ENCODE measurements at places on chromosomes 6 and 20.
A peak's percentile ranks its signal among the peaks of the same experiment; 100 is the strongest.

GRCh38 chr20:32150291-32150848 is 40.9 kb downstream of the TM9SF4 start:
- DNase-seq: no peak

GRCh38 chr6:87139236-87139635 is 16.1 kb upstream of the ZNF292 start:
- no peak for DNase-seq

GRCh38 chr6:45076217-45076930 is 251.8 kb upstream of the RUNX2 start:
- no peak for DNase-seq

GRCh38 chr6:44624226-44624625 is 236.7 kb downstream of the CDC5L start:
- DNase-seq: no peak

GRCh38 chr6:64280569-64280968 is 645.0 kb downstream of the PHF3 start:
- no peak for DNase-seq

DNA sequence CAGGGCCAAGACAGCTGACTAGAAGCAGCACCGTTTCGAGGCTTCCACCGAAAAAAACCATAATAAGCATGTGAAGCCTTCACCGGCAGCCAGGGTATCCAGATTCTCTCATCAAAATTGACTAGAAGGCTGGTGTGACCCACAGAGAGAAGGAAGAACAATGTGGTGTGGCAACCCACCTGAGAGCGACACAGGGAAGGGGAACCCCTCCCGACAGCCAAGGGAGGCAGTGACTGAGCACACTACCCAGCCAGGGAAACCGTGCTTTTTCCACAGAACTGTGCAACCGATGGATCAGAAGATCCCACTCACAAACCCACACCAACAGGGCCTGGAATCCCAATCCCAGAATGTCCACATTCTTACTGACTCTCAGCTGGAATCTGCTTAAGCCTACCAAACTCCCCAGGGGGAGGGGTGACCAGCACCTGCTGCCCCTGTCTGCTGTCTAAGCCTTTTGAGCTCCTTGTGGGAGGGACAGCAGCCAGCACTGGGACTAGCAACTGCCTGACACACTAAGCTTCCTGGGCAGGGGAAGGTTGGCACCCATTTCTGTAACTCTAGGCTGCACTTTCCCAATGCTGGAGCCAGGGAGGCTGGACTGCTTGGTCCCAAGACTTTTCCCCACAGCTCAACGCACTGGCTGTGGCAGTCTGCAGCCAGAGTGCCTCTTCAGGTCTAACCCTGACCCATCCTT is 231.9 kb upstream of the FAM83B start:
- DNase-seq: no peak

GRCh38 chr20:51381557-51381956 is 161.0 kb downstream of the NFATC2 start:
- no peak for DNase-seq

- DNase-seq: no peak
Observed at GRCh38 chr6:169454204-169454871, 200.7 kb upstream of the THBS2 start.

DNA sequence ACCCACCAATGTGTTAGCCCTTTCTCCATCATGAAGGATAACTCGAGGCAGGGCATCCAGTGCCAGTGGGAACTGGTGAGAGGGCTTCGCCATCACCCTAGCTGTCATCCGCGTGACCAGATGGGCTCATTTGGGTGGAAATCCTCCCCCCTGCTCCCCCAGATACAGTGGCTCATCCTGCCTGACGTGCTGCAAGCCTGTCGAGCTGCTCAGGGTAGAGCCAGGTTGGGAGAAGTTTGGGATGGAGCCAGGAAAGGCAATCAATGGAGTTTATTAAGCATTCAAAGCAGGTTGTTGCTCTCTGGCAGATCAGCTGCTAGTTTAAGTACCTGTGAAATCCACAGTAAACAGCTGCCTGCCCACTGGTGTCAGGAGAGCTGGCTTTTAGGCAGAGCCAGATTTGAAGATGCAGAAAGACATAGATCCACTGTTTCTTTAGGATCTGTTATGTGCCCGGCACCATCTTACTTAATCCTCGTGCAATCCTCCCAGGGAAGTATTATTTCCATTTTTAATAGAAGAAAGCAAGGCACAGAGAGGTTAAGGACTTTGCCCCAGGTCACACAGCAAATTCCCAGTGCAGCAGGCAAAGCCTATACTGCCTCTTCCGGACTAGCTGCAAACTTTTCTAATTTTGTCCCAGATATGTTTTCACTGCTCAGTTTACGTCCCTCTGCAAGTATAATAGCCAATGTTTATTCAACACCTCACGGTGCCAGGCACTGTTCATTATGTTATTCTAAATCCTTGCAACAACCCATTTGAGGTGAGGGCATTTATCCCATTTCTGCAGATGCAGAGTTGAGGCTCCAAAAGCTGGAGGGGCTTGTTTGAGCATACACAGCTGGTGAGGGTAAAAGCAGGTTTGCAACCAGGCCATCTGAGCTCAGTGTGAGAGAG is 54.1 kb upstream of the KCNG1 start:
- no peak for DNase-seq

DNA sequence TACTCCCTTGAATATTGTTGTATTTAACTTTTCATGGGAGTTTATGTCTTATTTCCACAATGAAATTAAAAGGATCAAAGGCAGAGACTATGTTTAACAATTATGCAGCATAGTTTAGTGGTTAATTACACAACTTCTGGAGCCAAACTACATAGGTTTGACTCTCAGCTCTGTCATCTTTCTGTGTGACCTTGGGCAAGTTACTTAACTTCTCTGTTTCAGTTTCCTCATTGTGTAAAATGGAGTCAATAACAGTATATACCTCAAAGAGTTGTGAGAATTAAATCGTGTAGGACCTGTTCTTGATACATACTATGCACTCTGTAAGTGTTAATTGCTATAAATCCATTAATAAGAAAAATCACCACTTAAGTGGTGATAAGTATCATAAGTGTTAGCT is 48.3 kb downstream of the BTBD9 start:
- DNase-seq: no peak

- DNase-seq: no peak
Observed at GRCh38 chr6:195861-196360, 96.4 kb upstream of the DUSP22 start.

DNA sequence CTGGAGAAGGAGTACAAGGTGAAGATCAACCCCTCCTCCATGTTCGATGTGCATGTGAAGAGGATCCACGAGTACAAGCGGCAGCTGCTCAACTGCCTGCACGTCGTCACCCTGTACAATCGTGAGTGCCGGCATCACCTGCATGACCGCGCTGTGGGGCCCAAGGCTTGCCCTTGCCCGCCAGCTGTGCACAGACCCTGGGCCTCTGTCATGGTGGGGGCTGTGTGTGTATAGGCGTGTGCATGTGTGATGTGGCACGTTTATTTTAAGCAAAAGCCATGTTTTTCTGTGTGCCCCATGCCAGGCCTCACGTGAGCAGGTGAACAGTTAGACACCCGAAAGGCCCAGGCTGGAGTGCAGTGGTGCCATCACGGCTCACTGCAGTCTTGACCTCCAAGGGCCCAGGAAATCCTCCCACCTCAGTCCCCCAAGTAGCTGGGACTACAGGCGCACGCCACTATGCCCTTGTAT is 36.3 kb downstream of the PYGB start:
- no peak for DNase-seq

DNA sequence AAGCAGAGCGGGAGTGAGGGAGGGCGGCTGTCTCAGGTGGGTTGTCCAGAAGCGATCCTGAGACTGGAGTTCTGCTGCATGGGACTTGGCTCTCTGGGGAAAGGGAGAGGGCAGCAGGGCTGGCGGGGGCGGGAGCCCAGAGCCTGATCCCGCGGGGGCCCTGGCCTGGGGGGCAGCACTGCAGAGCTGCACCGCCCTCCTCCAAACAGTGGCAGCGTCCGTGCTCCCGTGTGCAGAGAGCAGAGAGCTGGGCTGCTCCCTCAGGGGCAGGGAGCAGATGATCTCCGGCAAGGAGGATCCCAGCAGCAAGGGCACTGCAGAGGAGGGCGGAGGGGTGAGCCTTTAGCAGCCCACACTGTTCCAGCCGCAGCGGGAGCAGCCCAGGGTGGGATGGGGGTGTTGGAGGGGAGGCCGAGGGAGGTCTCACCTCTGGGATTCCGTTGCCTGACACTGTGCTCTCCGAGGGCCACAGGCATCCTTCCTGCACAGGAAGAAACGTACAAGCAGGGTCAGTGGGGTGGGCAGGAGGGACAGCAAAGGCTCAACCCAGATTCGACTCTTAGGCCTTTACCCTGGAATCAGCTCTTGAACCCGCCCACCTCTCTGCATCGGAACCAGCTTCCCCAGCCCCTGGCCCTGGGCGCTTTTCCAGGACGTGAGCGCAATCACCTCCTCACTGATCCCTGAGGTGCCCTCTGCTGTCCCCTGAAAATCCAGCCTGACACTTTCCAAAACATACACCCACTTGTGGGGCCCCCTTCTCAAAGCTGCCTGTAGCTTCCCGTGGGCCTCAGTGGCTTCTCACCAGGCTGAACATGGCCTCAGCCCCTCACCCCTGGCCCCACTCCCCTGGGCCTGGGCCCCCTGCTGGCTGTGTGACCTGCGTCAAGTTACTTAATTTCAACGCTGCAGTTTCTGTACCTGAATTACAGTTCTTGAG is 32.6 kb upstream of the ZBP1 start:
- DNase-seq: no peak

DNA sequence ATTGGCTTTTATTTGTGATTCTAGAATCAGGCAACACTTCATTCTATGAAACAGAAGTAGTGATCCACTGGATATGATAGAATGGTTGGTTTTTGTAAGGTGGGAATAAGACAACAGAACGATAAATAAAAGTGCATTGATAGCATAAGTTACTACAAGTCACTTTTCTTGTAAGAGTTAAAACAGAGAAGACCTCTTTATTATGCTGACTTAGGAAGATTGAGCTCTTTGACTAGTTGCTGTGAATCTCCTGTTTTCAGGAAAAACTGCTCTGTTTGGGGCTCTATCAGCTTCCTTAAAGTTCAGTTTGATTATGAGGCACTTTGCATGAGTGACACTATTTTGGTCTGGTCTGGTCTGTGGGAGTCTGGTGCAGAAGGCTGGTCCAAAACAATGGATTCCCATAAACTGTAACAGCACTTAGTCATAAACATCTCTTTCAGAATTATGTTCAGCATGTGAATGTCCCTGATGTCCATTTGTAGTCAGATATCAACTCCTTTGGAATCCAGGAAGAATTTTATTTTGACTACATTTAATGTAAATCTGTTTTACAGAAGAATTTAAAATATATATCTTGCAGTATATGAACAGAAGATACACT is 35.0 kb upstream of the DSE start:
- no peak for DNase-seq

GRCh38 chr6:28817808-28818145 is 106.0 kb downstream of the TRIM27 start:
- no peak for DNase-seq

- no peak for DNase-seq
Observed at GRCh38 chr6:28478518-28478917, 35.2 kb upstream of the ZSCAN23 start.

DNA sequence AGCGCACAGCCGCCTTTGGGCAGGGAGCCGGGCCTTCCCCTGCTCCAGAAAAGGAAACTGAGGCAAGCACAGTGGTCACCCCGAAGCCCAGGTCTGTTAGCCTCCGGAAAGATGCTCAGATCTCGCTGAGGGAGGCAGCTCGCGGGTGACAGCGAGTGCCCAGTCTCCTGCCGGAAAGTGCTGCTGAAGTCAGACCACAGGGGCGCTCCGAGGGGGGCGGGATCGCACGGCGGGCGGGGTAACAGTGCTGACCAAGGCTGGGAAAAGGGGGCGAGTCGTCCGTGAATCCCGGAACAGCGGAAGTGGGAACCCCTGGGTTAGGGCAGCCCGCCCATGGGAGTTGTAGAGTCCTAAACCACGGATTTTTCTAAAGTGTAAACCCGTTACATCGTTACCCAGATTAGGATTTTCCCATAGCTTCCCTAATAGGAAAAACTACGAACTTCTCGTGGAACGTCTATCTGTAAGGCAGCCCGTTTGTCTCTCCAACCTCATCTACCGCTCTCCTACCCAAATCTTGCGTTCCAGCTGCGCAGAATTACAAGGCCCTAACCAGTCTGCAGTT is 504 bp downstream of the VPS16 start:
- DNase-seq: no peak

DNA sequence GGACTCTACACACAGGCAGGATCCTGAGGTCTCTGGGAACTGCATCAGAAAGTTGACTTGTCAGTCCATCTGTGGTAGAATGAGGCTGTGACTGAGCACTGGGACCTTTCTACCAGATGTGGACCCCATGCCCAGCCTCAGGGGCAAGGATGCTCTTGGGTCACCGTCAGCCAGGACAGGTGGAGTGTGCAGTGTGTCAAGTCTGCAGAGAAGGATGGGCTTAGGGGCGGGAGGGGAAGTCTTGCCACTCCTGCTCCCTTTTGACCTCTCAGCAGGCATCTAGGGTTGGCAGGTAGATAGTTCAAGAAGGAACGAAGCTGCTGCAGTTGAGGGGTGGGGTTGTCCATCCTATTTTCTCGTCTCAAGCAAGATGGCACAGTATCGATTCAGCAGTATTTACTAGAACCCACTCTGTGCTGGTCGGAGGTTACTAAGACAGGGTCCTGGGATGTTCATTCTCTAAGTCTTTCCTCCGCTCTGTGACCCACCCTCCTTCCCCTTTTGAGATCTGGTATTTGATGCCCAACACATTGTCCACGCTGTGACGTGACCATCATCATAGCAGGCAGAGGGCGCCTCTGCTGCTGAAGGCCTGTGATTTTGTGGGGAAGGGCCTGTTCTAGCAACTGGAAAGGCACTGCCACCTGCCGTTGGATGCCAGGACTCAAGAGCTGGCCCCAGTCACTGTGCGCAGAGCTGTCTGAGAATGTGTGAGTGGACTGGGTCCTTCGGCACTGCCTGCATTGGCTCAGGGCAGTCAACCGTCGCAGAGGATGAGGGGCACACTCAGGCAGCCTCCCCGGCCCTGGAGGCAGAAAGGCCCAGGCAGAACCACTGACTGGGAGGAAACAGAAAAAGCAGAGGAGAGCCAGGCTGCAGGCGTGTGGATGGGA is 23.2 kb downstream of the RBCK1 start:
- DNase-seq: peak; percentile 45

- DNase-seq: peak; percentile 25
Observed at GRCh38 chr6:20564269-20564668, 30.0 kb downstream of the CDKAL1 start.

DNA sequence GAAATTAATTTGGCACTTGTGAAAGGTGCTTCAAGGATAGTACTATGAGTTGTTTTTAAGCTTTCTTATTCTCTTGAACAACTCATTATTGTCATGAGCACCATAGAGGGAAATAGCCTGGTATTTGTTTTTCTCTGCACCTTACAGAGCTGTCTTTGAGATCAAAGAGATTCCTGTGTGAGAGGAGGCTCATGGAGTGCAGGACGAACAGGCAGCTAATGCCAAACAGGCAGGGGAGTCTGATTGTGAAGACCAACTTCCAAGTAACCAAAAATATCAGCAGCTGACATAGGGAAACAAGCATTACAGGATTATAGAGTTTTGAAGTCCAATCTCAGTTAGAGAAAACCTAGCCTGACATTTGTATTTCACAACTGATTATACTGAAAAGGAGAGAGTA is 110.6 kb upstream of the TENT5A start:
- DNase-seq: no peak

Measured in right renal pelvis (tissue), 4 donors.